ENCODE measurements at places on chromosomes 11 and 22.

GRCh38 chr11:82831364-82831763 is 68.9 kb downstream of the PRCP start:
- DNase-seq = no peak

GRCh38 chr11:1669546-1670218 is 27.3 kb upstream of the KRTAP5-6 start:
- peak; percentile 36 for DNase-seq

DNA sequence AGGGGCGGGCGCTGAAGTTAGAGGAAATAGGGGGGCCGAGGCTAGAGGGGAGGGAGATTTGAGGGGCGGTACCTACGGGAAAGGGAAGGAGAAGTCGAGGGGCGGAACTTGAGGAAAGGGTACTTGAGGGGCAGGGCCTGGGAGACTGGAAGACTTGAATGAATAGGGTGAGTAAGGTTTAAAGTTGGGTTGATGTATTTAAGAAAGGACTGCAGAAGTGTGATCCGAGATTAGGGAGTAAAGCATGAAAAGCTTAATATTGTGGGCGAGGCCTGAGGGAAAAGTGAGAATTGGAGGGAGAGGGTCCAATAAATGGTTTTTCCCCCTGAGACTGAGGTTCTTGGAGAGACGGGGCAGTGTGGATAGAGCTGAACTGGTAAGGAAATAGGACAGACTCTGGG is 723 bp downstream of the HSCB start:
- no peak for DNase-seq

DNA sequence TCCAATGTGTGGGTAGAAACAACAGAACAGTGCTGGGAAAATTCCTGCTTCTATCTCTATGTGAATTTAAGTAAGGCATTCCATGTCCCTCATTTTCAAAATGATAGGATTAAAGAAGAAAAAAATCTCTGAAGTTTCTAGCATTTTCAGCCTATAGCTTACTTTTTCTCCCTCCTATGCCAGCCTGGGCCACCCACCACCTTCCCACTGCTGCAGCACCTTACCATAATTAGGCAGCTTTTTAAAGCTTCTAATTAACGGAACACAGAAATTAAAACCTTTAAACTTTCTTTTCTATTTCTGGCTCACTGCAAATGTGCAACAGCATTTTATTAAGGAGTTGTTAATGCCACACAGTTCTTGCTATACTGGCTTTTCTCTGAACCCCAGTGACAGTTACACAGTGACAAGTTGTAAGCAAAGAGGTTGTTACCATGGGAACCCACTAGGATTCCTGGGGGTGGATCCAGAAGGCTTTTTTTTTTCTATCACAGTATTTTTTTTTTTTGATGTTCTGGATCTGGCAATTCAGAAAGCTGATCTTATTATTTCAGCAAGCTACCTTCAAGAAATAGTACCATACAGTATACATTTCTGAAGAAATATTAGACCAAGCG is 20.2 kb downstream of the CELF1 start:
- DNase-seq = no peak

DNA sequence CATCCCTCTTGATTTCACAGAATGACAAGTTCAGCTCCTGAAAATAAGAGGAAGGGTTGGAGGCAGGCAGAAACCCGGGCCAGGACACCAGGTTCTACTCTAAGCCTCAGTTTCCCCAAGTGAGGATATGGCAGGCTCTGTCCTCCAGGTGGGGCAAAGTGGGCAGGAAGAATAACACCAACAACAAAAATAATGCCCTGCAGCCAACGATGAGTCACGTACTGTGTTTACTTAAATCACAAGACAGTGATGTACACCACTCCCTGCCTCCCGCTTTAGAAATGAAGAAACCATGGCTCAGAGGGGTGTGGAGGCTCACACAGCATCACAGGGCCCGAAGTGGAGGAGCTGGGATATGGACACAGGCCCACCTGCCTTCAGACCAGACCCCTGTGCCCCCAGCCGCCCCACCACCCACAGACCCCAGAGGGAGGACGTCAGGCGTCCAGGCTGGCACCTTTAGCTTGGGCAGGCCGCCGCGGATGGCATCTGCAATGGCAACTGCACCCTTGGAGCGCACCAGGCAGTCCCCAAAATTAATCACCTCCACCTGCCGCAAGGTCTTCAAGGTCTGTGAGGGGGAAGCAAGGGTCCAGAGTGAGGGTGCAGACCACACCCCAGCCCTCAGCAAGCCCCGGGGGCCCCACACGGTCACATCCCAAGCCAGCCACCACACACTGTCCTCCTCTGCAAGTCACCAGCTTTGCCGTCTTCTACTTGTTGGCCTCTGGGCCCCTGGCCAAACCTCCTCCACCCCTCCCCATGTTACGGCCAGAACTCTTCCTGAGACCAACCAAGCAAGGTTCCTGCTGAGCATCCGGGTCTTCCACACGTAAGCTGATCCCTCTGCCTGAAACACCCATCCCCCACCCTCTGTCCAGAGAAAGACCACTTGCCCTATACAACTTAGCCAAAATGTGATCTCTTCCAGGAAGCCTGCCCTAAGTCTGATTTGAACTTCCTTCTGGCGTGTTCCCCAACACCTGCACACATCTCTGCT is 15.8 kb upstream of the CHADL start:
- DNase-seq = no peak

DNA sequence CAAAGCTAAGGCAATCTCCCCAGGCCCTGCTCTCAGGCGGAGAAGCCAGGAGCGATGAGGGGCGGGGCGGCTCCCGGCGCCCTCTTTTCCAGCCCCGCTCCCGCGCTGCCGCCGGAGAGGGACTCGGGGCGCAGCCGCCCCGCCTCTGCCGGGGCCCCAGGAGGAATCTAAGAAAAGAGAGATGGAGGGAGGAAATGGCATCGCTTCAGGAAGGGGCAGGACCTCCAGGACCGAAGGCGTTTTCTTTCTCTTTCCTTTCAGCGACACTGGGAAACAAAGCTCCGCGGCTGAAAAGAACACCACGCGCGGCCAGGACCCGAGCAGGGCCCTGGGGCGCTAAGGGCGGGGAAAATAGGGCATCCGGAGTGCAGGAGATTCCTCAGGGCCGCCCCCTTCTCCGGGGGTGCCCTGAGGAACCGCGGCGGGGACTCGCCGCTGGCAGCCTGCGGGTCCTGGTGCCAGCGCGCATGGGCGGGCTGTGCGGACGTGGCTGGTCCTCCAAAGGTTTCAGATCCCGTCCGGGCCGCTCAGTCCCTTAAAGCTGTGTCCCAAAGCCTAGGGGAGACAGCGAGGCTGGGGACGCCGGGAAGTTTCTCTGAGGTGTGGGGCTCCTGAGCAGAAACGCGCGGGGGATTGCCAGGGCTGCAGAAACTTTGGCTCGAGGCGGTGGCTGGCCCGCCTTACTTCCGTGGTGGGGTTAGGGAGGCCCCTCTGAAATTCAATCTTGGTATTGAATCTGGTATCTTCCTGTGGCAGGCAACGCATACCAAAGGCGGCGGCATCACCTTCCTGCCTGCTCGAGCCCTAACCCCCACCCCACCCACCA is 2.8 kb upstream of the BSX start:
- no peak for DNase-seq

DNA sequence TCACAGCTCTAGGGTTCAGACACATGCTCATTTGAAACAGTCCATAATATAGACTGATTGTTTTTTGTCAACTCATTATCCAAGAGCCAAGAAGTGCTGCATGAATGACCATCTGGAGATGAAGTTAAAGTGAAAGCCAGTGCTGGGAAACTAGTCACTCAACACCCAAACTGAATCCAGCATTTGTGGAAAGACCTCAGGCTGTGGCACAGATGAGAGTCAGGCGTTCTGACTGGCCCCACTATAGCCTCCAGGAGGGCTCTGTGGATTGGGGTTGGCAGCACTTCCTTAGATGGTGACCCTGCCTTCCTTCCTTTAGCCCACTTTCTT is 2.1 kb downstream of the FEZ1 start:
- peak; percentile 18 for DNase-seq

DNA sequence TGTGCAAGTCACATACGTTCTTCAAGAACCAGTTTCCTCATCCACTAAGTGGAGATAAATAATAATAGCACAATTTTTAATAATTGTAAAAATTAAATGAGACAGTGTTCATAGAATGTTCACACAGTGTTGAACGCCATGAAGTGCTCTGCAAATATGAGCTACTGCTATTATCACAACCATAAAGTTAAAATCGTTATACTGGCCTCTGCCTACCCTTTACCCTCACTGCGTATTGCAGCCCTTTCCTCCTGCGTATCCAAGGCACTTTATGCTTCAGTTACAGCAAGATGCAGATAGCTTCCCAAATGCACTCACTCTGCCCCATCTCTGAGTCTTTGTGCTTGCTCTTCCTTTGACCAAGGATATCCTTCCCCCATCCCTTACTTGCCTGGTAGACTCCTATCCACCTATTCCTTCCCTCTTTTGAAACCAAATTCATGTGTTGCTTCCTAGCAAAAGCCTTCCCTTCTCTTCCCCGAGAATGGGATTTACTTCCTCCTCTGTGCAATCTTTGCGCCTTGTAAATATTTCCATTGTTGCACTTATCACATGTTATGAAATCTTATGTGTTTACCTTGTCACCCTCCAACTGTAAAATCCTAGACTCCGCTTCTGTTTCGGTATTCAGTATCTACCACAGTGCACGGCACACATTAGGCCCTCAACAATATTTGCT is 196.9 kb downstream of the ADAMTS15 start:
- no peak for DNase-seq

- no peak for DNase-seq
These were observed 17.8 kb downstream of the KIF18A start for GRCh38 chr11:28090052-28090749.

GRCh38 chr11:103091064-103091800 is 728 bp downstream of the DCUN1D5 start:
- no peak for DNase-seq

- DNase-seq = no peak
These were observed 1493.7 kb downstream of the TBC1D22A start for GRCh38 chr22:48256041-48256739.

GRCh38 chr11:3037040-3037944 is 19.9 kb downstream of the CARS1 start:
- peak; percentile 79 for DNase-seq

- no peak for DNase-seq
These were observed 54.7 kb upstream of the NECTIN1 start for GRCh38 chr11:119783466-119784400.

GRCh38 chr22:17271711-17272451 is 52.6 kb upstream of the ADA2 start:
- no peak for DNase-seq

- peak; percentile 9 for DNase-seq
These were observed 31.8 kb upstream of the SLC35C1 start for GRCh38 chr11:45772986-45773785.

DNA sequence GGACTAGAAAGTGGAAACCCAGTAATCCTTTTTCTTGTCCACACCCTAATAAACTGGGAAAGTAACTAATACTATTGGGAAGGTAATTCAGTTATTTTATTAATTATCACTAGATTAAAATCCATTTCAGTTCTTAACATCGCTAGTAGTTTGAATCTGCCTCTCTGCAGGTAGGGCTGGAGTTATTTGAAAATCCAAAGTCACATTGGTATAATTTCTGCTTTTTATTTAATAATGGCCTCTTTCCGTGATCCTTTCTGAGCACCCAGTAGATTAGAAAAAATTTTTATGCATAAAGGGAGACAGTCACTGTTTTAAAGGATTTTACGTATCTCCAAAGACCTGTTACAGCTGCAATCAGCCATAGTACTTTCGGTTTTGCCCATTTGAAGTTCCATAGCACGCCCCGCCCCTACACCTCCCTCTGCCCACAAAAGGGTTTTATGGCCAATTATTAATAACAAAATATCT is 605 bp upstream of the COPB1 start:
- no peak for DNase-seq

- no peak for DNase-seq
These were observed 5.2 kb upstream of the MAP6 start for GRCh38 chr11:75673977-75674582.

DNA sequence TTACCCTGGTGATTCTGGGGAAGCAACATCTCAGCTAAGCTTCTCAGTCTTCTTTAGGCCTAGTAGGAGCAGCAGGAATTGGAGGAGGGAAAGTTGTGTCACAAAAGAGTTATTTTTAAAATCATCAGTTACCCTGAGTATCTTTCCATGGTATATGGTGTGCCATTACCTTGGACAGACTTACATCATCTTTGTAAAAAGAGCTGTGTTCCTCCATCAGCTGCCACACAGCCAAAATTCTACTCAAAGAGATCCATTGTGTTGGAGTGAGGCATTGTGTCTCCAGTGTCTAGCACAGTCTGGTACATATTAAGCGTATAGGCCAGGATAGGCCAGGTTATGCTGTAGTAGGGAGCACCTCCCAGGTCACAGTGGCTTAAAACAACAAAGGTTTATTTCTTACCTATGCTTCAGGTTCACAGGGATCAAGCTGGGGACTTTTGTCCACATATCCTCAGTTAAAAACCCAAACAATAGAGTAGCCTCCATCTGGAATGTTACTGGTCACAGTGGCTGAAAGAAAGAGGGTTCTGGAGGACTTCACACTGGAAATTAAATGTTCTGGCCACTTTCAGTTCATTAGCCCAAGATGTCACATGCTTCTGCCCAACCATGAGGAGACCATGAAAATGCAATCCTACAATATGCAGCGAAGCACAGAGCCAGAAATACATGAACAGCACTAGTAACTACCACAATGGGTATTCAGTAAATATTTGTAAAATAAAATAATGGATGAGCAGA is 9.9 kb upstream of the TMPRSS5 start:
- peak; percentile 40 for DNase-seq

DNA sequence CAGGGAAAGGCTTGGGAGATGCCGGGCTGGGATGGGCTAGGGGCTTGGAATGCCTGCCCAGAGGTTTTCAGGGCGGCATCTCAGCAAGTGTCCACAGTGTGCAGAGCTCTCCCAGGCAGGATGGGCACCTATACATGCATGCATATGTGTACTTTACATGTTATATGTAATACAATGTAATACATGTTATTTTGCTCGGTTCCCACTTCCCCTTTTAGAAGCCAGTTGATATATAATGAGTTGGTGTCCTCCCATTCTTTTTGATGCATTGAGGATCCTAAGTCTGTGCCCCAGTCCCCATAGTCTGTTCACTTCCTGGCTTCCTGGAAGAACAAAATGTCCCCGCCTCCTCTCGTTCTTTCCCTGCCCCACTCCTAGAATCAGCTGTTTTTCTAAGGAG is 20.1 kb upstream of the EIF3D start:
- DNase-seq = no peak

GRCh38 chr11:72924568-72925190 is 110.5 kb downstream of the ATG16L2 start:
- DNase-seq = no peak

Data from substantia nigra (tissue), 51 donors.